ENCODE measurements at places on chromosomes 5 and 9.

DNA sequence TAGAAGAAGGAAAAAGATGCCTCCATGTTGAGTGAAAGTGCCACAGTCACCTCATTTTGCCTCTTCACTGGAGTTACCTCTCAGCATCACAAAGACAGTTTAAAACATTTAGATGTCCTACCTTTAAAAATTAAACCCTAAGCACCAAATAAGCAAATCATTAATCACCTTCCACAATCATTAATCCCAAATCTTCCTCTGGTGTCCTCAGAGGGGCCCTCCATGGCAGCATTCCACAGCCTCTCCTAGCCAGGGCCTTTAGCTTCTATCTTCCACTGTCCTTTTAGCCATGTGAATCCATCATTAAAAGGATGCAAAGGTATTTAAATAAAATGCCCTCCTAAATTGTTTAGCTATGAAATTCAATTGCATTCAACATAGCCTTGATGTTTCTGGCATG is 310.8 kb downstream of the PDE4D start:
- no peak for DNase-seq

DNA sequence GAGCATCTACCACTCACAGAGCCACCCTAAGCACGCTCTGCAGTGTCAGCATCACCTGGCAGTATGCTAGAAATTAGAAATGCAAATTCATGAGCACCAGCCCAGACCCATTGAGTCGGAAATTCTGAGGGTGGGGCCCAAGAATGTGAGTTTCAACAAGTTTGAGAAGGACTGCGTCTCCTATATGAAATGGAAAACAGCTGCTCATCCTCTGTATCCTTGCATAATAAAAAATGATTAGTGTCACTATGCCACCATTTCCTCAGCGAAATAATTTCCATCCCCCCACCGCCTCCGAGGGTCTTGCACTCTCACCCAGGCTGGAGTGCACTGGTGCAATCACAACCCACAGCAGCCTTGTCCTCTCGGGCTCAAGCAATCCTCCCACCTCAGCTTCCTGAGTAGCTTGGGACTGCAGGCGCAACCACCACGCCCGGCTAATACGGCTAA is 1.3 kb upstream of the IQGAP2 start:
- DNase-seq, result peak; percentile 73

GRCh38 chr5:96936431-96937320 is 796 bp downstream of the LNPEP start:
- peak; percentile 72 for DNase-seq

- DNase-seq, result no peak
Observed at GRCh38 chr5:61055434-61056006, 106.7 kb downstream of the SMIM15 start.

- no peak for DNase-seq
Observed at GRCh38 chr5:23269981-23270380, 237.4 kb upstream of the PRDM9 start.

GRCh38 chr9:2270565-2270964 is 255.4 kb downstream of the SMARCA2 start:
- DNase-seq, result no peak

GRCh38 chr5:151708126-151708525 is 21.4 kb upstream of the SPARC start:
- no peak for DNase-seq
